Activated T-helper 1 cell treated with Interleukin-2 at 50 U/mL for 16 hours (primary cell): ENCODE measurements at places on chromosomes 1 and 21.

DNA sequence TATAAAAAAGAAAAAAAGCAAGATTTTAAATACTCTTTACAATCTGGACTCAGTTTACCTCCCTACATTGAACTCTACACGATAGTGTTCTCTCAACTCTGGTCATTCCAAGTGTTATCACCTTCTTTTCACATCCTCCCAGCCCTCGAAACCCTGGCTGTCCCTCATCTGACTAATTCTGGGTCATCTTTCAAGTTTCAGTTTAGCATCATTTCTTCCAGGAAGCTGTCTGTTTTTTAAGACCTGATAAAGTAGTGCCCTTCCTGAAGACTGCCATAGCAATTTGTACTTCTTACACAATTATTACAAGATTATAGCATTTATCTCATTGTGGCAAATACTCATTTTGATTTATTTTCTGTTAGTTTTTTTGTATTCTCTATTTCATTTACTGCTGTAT lies 1.2 kb downstream of the ALG14 start:
- no peak for DNase-seq

- no peak for DNase-seq
These were observed 56.2 kb upstream of the EPS8L3 start for GRCh38 chr1:109819906-109820305.

DNA sequence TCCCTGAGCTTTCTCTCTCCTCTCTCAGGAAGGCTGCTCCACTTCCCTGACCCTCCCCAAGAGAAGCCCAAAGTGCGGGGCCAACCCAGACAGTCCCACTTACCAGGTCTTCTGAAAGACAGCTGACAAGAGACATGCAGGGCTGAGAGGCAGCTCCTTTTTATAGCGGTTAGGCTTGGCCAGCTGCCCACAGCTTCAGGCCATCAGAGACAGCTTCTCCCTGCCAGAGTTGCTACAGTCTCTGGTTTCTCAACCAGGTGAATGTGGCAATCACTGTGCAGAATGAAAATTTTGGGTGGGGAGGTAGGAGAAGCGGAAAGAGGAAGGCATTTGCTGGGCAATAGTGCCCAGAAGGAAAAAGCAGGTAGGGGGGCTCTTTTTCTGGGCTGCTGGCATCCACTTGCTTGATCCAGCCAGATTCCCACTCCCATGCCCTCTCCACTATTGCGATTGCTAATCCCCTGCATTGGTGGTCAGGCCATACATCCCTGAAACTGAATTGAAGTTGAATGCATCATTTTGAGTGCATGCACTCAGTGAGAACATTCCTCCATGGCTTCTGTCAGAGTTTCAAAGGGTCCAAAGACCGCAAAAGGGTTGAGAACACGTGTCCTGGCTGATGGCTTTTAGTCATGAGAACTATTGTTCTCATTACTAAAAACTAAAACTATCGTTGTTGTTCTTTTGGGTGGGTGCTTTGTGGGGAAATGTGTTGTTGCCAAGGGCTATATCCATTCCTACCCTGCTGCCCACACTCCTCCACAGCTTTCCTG lies at the start of gene S100A8:
Gene S100A8, minus strand, starts transcription at position 136 of the 773 bp plus-strand sequence. CDS start 538 bp downstream, outside the sequence.
- DNase-seq = no peak

DNA sequence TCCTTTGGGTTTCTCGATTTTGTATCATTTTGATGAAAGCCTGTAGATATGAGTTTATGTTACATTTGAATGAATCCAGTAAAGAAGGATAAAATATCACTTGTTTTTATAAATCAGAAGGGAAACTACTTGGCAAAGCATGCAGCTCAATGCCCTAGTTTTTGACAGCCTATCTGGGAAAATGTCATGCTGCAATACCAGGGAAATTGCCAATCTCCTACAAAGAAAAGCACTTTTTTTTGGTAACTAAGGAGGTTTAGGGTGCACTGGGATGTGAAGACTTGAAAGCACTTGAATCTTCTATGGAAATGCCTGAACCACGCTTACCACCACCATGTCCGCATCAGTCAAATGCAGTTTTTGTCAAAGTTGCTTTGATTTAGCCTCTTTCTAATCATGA lies 446.9 kb upstream of the LRRC7 start:
- no peak for DNase-seq

- DNase-seq = no peak
These were observed 284.5 kb upstream of the PLXNA2 start for GRCh38 chr1:208528578-208529240.

- DNase-seq = no peak
These were observed at the start of gene TEX50 for GRCh38 chr1:173635116-173635515. TEX50 (plus strand) TSS chr1:173635338; CDS start chr1:173635522, 184 bp downstream.

DNA sequence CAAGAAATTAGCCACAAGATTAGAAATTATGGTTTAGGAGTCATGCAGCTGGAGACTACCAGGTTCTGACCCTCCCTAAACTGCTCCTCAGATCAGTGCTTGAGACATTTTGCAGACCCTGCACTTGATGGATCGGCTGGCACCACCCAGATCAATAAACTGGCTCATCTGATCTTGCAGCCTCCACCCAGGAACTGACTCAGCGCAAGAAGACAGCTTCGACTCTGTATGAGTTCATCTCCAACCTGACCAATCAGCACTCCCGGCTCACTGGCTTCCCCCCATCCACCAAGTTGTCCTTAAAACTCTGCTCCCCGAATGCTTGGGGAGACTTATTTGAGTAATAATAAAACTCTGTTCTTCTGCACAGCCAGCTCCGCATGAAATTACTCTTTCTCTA lies 40.0 kb downstream of the L1TD1 start:
- DNase-seq = no peak

GRCh38 chr1:193657552-193657951 lies 471.1 kb upstream of the B3GALT2 start:
- no peak for DNase-seq
